Stimulated activated CD4-positive, alpha-beta T cell treated with anti-CD3 and anti-CD28 coated beads, Interleukin-1b, Interleukin-23, amount 100 ng/mL, for 24 hours (primary cell): ENCODE measurements at places on chromosomes 1 and 21.
A peak's percentile ranks its signal among the peaks of the same experiment; 100 is the strongest.

- DNase-seq, result no peak
Measured at GRCh38 chr1:172360985-172361384, 59.5 kb upstream of the C1orf105 start.

DNA sequence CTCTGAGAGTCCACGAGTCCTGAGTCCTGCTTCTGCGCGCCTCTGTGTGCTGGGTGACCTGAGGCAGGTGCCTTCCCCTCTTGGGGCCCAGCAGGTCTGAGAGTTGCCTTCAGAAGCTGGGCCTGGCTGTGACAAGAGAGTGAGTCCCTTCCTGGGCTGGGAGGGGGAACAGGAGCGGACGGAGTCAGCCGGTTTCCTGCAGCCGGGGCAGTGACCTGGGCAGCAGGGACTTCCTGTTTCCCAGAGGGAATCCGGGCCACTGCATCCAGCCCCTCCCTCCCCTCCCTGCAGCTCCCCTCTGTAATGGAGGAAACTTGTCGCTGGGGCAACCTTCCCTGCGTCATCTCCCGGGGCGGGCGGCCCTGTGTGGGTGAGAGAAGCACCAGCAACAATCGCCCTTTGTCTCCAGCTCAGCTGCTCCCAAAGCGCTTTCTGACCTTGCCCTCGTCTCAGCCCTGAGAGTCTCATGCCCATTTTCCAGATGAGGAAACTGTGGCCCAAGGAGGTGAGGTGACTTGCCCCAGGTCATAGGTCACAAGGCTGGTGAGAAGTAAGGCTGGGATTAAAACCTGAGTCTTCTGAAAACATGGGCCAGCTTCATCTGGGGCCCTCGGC, 61.1 kb downstream of the SDC3 start:
- DNase-seq, result no peak

GRCh38 chr1:157132616-157133167, 5.5 kb downstream of the ETV3 start:
- DNase-seq, result no peak

- DNase-seq, result no peak
Measured at GRCh38 chr1:46098027-46098712, 34.3 kb downstream of the PIK3R3 start.

- no peak for DNase-seq
Measured at GRCh38 chr1:74199504-74199903, 1.5 kb downstream of the FPGT start.

- no peak for DNase-seq
Measured at GRCh38 chr21:36004441-36004840, 55.9 kb downstream of the SETD4 start.

DNA sequence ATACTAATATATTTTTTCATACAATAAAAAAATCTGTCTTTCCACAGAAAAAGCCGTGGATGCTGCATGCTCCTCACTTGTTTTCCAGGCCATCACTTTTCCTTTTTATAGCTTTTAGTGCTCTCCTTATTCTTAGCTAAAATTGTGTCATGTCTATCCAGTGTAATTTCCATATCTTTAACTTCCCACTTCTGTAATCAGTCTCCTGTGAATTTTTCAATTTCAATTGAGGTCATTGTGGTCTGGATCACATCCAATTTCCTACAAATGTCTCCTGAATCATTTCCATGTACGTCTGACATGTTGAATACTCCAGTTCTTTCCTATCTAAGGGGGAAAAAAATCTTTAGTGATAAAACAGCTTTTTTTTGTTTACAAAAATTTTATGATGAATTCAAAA, 838.2 kb upstream of the B3GALT2 start:
- no peak for DNase-seq

DNA sequence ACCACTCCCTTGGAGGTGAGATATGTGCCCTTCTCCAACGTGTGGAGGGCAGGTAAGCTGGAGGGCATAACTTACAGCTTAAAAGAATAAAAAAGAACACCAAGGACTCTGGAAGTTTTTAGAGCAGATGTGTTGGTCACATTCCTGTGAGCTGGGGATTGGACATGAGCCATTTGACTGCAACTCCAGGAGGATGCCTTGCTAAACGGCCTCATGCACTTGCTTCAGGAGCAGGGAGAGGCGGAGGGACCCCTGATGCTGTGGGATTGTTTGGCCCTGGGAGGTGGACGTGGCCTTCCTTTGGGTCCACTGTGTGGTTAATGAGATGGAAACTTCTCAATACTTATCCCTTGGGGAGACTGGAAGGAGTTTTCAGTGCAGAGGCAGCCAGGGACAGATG, 185.6 kb downstream of the RHOU start:
- no peak for DNase-seq

DNA sequence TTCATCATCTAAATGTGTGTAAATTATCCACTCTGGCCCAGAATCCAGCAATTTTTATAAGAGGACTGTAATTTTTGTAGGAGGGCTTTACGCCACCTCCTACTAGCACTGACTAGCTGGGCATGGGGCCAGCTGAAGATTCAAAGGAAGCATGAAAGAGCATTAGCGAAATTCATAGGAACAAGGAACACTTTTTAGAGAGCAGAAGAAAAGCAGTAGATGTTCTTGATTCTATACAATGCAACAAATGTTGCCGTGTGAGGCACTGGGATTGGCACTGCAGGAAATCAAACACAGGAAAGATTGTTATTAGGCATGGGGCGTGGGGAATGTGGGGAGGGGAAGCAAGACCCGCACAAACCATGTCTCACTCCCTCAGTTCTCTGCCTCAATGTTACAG, 58.4 kb upstream of the PARP1 start:
- no peak for DNase-seq

DNA sequence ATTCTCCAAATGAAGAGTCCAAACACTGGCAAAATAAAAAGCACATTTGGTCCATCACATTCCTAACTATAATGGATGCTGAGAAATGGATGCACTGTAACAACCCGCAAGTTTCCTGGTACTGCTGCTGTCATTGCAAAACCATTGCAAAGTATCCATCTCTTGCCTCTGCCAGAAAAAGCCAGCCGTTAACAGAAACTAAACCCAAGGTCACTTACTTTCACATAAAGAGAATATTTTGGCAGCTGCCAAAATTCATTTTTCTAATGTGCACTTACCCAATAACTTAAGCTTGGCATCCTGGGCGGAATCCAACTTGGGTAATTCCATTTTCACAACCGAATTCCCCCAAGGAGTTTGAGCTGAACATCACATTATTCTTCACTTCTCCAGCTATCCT, 77.0 kb upstream of the LRRC8D start:
- DNase-seq, result no peak

GRCh38 chr1:114671011-114671938, 1.4 kb upstream of the DENND2C start:
- no peak for DNase-seq

GRCh38 chr1:221777431-221778072, 35.7 kb upstream of the DUSP10 start:
- DNase-seq, result peak; percentile 12

GRCh38 chr1:37865348-37866120, 6.1 kb upstream of the MTF1 start:
- DNase-seq, result peak; percentile 13

GRCh38 chr1:216261631-216262030, 161.6 kb downstream of the USH2A start:
- DNase-seq, result no peak

DNA sequence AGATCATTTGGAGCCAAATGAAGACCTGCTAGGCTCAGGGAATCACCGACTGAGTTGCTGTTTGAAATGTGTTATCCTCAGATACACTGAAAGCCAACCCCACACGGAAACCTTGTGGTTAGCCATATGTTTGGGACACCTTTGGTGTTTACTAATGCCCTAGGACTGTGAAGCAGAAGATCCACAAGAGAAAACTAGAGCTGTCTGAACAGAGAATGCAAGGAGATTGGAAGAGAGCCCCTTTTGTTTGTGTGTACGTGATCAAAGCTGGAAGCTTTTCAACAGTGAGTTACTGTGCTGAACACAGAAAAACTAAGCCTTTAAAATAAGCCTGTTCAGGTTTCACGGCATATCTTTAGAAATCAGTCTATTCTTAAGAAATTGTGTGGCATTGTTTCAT, 908.2 kb upstream of the ADGRL2 start:
- no peak for DNase-seq

DNA sequence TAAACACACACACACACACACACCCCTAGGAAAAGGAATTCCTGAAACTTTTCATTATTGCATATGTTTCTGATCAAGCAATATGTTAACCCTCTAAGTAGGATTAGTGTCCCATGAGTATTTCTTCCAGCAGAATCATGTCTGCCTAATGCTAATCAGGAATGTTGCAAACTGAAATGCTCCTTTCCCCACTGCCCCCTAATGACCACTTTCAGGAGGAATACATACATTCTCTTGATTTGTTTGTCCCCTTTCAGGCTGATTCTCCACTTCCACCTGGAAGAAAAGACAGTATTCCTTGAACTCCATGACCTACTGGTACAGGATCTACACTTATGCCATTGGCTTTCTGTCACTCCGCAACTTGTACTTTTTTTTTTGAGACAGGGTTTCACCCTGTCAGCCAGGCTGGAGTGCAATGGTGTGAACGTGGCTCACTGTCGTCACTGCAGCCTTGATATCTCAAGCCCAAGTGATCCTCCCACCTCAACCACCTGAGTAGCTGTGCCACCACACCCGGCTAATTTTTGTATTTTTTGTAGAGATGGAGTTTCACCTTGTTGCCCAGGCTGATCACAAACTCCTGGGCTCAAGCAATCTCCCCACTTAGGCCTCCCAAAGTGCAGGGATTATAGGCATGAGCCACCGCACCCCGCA, 56.7 kb downstream of the LRIG2 start:
- DNase-seq, result no peak

DNA sequence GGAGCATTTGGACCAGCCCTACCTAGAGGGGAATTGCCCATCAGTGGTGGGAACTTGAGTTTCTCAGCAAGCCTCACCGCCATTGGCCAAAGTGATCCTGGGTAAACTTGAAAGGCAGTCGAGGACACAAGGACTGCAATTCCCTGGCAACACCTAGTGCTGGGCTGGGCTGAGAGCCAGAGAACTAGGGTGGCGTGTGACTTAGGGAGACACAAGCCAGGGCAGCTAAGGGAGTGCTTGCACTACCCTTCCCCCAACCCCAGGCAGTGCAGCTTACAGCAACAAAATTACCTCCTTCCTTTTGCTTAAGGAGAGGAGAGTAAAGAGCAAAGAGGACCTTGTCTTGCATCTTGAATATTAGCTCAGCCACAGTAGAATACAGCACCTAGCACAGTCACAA, 176.9 kb upstream of the PRMT6 start:
- no peak for DNase-seq

GRCh38 chr1:98057236-98057910, 136.5 kb upstream of the DPYD start:
- no peak for DNase-seq

DNA sequence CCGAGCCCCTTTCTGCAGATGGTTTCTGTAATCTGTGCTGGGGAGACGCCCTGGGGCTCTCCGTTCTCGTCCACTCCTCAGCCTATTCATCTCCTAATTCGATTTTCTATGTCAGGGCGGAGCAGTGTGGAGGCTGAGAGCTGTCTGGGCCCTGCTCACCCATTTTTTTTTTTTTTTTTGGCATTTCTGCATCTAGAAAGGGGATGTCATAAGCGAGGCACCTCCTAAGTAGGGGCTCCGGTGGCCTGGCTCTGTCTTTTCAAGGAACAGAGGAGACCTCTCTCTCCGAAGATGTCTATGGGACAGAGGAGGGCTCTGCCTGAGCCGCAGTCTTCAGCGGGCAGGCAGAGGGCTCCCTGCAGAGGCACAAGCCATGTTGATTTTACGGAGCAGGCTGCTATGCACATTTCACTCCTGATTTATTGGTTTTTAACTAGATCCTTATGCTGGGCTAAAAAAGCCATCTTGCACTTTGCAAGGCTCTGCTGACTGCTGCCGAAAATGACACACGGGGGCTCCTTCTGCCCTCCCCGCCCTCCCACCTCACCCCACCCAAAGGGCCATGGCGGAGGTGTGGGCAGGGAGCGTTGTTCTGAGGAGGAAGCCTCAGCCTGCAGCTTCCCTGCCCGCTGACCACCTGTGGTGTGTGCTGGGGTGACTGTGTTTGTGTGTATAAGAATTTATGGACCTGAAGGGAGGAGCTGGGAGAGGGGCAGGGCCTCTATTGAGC, 71.0 kb downstream of the FOXD2 start:
- no peak for DNase-seq
